Cerebellum (tissue), 4 donors: ENCODE measurements at places on chromosomes 1 and 21.

- DNase-seq, result no peak
These were observed 160.3 kb downstream of the CACNA1E start for GRCh38 chr1:181643631-181644030.

- DNase-seq, result no peak
These were observed 67.4 kb downstream of the DMRTB1 start for GRCh38 chr1:53526451-53527101.

DNA sequence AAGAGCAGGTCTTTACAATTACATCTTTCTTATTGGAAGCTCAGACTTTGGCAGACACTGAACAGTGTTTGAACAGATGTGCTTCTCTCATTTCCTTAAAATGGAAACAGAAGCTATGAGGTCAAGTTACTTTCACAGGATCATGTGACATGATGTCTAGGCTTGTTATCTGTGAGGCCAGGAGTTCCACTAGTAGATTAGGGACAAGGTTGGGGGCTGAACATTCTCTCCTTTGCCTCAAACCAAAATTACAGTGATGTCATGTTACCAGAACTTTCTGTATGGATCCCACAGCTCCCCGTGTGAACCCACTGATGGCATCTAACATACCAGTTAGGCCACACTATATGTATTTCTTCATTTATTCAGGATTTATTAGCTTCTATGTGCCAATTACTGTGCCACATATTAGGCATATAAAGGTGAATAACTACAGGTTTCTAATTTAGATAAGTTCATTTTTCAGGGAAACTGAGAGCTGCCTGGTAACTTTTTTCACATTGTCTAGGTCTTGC, 6.0 kb downstream of the DYNLT5 start:
- no peak for DNase-seq

DNA sequence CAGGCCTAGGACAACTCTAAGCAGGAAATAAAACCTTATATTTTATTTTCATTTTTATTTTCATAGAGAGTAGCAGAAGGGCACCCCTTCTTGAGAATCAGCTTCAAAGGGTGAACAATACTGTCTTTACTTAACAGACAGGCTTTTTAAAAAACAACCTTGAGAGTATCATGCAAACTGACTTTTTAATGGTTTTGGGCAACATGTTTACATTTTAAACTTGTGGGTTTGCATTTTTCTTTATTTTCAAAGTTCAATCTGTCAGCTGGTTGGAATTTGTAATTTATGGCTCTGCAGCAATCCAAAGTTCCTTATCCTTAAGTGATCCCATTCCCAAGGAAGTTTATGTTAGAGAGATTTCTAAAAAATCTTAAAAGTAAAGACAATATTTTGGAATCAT, 392.3 kb upstream of the ADAMTS5 start:
- no peak for DNase-seq

GRCh38 chr1:32742956-32743355, 40.4 kb upstream of the SYNC start:
- DNase-seq, result no peak

- no peak for DNase-seq
These were observed 24.8 kb upstream of the PSEN2 start for GRCh38 chr1:226845624-226846023.
